ENCODE measurements at places on chromosomes 16 and 17. TPM values are rescaled to one million over a fixed set of nuclear protein-coding genes. Genes with fewer than 3 reads are reported as not detected.

The CCL4L2 gene
- 0.73 TPM for polyA plus RNA-seq

DNA sequence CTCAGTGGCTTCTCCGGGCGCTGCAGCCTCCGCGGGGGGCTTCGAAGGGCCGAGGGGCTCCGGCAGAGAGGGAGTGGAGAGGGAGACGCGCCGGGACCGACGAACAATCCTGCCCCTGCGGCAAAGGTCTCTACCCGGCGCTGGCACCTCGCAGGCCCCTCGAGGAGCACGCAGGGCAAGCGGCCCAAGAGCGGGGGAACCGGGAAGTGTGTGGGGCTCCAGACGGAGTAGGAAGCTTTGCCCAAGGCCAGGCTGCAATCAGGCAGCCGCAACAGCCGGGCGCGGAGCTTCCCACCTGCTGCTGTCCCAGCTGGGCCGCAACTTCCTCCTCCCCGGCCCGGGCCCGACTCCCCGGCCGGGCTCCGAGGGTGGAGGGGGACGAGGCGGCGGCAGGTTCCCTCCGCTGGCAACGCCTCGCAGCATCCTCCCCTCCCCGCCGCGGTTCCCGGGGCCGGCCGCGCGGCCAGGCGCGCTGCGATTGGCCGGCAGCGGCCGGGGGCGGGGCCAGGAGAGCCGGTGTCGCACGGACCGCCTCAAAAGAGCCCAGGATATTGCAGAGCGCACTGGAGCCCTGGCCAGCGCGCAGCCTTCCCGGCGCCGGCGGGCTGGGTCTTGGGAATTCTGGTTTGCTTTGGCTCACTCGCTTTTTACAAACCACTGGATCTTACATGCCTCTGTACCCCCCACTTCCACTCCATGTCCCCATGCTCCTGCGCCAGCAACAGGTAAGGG lies at the start of gene KCNJ2:
Gene KCNJ2, plus strand, starts transcription at position 556 of the 732 bp plus-strand sequence. CDS start 5,508 bp downstream, outside the sequence.
- DNase-seq = peak; percentile 64

DNA sequence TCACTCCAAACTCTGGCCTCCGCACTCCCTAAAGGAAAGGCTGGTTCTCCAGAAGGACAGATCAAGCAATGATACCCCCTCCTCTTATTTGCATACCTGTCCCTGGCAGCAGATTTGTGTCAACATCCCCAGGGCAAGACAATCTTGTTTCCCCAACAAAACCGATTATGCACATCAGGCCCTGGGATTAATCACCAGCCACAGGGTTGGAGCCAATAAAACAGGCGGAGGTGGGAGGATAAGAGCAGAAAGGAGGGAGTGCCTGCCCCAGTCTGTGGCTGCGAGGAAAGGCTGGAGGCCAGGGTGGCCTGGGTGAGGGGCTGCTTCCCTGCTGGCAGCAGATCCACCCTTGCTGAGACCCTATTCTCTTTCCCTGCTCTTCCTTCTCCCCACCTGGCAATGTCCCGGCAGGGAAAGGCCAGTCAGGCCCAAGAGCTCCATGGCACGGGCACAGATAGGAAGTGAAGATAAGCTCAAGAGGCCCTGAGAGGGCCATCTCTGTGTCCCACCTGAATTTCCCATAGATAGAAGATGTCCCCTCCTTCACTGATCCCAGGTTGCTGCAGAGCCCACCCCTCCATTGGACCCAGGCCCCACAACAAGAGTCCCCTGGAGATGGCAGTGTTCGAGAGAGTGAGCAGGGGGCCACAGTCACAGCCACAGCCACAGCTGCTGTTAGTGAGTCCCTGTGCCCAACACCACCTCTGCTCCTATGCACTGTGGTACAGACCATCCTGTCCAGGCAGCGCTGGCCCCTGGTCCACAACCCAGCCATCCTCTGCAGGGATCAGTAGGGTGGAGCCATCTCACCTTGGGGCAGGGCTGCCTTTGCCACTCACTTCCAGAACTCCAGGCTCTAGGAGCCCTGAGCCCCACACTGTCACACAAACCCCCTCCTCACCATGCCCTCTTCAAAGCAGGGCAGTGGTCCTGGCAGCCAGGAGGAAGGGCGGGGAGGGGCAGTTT lies 137.5 kb downstream of the SDK2 start:
- DNase-seq = no peak

The CES2 gene
- 41.5 TPM for polyA plus RNA-seq

GRCh38 chr17:80991645-80992076 lies at the start of gene CHMP6:
CHMP6 (plus strand) TSS chr17:80991841; CDS start chr17:80991919, 78 bp downstream.
- DNase-seq = peak; percentile 69

DNA sequence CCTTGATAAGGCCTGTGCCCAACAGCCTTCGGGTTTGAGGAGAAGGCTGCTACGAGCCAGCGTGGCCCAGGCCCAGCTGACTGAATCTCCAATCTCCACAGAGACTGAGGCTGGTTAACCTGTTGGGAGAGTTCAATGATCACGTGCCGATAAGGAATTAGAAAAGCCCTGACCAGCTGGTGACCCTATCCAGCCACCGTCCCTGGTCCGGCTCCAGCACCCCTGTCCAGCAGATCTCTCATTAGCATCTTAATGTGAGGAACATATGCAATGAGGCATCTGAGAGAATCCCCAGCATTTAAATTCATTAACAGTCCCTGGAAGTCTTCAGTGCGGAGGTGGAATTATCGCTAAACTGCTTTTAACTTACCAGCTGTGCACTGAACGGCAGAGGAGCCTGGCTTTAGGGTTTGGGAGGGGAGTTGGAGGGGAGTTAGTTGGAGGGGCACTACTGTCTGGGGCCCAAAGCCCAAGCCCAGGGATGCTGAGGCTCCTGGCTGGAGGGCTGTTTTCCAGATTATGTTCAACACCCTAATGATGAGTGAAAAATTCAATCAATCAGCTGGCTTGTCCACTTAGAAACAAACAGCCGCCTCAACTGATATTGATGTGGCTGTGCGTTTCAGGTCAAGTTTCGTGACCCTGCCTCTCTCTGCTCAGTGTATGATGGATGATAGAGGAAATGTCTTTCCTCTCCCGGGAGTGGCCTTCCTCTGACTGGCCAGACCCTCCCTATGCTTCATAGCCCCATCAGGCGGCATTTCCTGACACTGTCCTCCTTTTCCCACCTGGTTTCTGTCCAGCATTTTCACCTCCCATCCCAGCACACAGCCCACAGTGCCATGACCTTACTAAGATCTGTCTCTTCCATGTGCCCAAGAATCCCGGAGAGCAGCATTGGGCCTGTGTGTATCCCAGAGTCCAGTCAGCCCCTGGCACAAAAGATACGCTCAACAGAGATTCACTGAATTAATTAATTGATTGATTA lies 184.5 kb downstream of the CCT6B start:
- no peak for DNase-seq

The DNAH2 gene
- 0.32 TPM for polyA plus RNA-seq

The NPIPB9 gene
- polyA plus RNA-seq = 1.3 TPM

The BIRC5 gene
- 35.5 TPM for polyA plus RNA-seq

- no peak for DNase-seq
Observed at GRCh38 chr17:77215281-77215680, 74.5 kb downstream of the SEC14L1 start.

- DNase-seq = no peak
Observed at GRCh38 chr16:81838794-81839193, 59.7 kb downstream of the PLCG2 start.

The OTOP2 gene
- polyA plus RNA-seq = not detected

DNA sequence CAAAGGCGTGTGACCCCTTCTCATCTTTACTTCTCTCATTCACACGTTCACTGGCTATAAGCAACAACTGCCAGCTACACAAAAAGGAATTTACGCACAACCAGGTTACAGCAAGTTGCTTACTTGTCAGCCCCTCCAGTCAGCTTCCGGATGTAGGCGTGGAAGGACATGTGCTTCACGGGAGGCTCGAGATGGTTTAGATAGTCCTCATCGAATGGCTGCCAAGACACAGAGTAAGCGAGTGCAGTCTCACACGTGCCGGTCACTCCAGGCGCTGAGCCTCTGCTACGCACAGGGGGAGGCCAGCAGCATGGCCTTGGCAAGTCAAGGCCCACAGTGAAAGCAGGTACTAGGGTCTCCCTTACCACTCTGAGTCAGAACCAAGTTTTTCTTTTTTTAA lies 28.3 kb downstream of the NPLOC4 start:
- DNase-seq = no peak

The OR2C1 gene
- polyA plus RNA-seq = 1.1 TPM
